NCI-H1417 treated with DMSO at 0.1 percent for 48 hours (cell line): ENCODE measurements at places on chromosomes 7 and 10.
A peak's percentile ranks its signal among the peaks of the same experiment; 100 is the strongest.

DNA sequence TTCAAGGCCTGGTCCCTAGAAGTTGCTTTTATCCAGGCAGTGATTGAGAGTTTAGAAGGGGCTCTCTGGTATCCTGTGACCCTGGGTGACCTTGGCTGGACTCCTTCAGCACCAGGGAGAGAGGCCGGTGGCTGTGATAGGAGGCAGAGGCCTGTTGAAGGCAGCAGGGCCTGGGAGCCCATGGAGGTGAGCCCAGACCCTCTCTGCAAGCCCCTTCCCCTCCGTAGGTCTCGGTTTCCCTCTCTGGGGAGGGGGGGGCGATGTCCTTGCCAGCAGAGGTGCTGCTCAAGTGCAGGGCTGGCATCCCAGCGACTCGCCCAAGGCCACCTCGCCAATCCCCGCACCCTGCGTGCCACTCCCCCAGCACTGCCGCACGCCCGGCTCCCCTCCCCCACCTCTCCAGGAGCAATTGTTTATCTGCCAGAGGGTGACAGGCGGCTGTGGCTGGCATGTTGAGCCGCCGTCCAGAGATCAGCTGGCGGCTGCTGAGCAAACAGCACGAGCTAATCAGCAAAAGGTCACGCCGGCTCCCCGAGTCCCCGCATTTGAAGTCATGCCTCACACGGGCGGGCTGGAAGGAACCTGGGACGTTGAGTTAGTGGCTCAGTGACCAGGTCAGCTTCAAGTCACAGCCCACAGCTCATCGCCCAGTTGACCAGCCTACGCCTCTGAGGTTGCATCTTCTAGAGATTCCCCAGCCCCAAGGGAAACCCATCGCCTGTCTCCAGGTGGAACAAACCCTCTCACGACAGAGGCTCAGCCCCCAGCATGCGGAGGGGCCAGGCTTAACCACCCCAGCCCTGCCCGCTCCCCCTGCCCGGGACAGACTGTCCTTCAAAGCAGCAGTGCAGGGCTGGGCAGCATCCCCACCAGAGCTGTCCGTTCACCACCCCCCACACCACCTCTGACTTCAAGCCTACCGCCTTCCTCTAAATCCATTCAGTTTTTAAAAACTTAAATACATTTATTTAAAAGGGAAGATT lies 43.7 kb downstream of the ELFN1 start:
- peak; percentile 27 for DNase-seq

DNA sequence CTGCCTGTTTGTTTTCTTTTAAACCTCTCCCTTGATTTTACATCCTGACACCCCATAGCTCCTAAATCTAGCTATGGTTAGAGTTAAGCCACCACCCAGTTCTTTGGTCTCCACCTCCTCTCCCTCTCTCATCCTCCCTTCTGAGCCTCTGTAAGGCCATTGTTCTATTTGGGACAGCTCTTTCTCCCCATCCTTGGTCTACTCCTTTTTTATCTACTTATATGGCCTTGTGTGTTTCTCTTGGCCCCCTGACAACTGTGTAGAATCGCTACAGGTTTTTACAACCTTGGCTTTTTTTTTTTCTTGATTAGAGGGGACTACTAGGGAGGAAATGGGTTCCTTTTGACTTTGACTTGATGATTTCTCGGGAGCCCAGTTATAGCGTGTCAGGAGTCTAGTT lies 3.4 kb upstream of the ITIH5 start:
- DNase-seq: no peak

- no peak for DNase-seq
Measured at GRCh38 chr10:73655257-73655989, 406 bp downstream of the SYNPO2L start.

- DNase-seq: no peak
Measured at GRCh38 chr10:29438271-29438670, 149.4 kb downstream of the LYZL1 start.

DNA sequence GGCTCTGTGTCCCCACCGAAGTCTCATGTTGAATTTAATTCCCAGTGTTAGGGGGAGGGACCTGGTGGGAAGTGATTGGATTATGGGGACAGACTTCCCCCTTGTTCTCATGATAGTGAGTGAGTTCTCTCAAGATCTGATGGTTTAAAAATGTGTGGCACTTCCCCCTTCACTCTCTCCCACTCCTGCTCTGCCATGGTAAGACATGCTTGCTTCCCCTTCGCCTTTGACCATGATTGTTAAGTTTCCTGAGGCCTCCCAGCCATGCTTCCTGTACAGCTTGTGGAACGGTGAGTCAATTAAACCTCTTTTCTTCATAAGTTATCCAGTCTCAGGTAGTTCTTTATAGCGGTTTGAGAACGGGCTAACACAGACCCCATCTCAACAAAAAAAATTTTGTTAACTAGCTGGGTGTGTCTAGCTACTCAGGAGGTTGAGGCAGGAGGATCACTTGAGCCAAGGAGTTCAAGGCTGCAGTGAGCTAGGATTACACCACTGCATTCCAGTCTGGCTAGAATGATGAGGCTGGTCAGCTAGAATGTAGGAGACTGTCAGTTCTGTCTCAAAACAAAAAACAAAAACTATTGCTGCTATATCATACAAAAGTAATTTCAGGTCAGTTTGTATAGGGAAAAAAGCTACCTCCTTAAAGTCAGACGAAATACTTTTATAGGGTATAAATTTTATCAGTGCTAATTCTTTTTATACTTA lies 57.7 kb downstream of the ATAD1 start:
- no peak for DNase-seq

DNA sequence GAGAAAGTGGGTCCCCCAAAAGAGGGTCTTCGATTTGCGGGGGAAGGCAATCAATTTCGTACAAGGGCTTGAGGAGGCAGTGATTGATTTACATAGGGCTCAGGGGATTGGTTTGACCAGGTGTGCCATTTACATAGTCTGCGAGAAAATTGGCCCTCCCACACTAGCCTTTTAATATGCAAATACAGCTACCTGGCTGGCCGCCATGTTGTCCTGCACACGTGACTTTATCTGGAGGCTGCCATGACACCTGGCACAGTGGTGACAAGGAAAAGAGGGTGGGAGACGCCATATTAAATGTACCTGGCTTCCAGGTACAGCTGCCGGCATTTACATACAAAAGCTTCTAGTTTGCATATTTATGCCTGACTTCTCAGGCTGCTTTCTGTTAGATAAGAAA lies 1577.2 kb upstream of the LRRTM3 start:
- no peak for DNase-seq

GRCh38 chr7:98483964-98484545 lies 83.2 kb upstream of the BAIAP2L1 start:
- no peak for DNase-seq

- DNase-seq: no peak
Measured at GRCh38 chr7:40937879-40938278, 765.0 kb downstream of the INHBA start.

- no peak for DNase-seq
Measured at GRCh38 chr7:50552921-50553320, 12.3 kb downstream of the DDC start.

DNA sequence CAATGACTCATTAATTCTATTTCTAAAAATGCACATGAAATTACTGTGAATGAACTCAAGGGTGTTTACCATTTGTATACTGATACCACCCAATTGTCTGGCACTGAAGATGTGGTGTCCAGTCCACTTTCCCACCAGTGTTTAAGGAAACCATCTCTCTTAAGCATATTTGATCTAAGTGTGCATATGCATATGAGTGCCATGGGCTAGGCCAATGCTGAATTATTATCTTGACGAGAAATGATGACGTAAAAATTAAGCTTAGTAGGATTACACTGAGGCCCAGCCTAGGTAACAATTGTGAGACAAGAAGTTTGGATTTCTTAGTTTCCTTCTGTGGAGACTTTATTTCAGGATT lies 59.7 kb downstream of the SVIL start:
- no peak for DNase-seq
